ENCODE measurements at places on chromosomes 5 and 9.

GRCh38 chr5:168936511-168936910, 357.3 kb upstream of the PANK3 start:
- no peak for DNase-seq

DNA sequence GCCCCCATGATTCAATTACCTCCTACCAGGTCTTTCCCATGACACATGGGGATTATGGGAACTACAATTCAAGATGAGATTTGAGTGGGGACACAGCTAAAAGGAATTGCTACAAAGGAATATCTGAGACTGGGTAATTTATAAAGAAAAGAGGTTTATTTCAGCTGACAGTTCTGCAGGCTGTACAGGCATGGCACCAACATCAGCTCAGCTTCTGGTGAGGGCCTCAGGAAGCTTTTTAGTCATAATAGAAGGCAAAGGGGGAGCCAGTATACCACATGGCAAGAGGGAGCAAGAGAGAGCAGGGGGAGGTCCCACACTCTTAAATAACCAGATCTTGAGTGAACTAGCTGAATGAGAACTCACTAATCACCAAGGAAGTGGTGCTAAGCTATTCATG, 11.2 kb upstream of the ALDOB start:
- no peak for DNase-seq

DNA sequence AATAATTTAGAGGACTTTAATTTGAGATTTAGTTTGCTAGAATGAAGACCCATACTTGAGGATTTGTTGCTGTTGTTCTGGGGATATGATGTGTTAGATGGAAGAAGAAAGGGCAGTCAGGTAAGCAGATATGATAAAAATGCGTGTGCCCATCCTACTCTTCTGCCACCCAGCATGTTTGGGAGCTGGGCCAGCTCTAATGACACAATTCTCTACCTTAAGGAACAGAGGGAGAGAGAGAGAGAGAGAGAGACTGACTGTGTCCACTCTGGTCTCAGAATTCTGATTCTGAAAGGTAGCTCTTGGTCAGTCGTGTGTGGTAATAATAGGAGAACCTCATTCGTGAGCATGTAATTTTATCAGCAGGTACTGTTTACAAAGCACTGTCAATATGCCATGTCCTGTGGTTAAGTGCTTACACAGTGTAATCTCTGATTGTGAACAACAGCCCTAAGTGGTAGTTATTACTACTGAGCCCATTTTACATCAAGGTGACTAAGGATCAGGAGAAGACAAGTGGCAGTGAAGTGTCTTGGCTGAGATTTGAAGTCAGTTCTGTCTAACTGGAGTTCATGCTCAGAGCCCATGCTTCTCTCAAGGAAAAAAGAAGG, 307.4 kb upstream of the SEMA6A start:
- DNase-seq: no peak

- DNase-seq: no peak
These were observed 254.9 kb upstream of the SMC2 start for GRCh38 chr9:103839197-103839596.

DNA sequence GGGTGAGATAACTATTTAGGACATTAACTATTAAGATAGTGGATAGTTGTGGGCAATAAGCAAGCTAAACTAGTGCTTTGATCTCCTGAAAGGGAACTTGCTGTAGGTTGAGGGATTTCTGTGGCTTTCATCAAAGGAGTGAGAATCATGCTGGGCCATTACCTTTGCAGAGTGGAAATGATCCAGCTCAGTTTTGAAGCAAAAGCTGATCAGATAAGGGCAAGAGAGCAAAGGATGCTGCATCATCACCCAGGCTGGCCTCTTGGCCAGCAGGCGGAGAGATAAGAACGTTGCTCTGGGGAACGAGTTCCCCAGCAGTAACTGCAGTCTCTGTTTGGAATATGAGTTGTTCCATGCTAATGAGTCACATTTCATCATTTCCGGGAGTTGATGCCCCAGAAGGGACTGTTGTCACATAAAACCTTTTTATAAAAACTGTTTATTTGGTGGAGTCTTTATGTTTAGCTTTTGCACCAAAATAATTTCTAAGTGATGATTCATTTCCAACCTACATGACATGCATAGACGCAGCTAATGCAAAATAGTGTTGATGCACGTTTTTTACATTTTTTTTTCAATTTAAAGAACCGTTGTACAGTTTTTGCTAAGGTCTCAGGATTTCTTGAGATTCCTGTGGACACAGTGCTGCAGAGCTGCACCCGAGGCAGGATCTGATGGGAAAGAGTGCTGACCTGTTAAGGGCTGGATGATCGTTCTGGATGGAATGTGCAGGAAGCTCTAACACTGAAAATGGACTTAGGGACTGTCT, 99.3 kb downstream of the ACTBL2 start:
- no peak for DNase-seq

DNA sequence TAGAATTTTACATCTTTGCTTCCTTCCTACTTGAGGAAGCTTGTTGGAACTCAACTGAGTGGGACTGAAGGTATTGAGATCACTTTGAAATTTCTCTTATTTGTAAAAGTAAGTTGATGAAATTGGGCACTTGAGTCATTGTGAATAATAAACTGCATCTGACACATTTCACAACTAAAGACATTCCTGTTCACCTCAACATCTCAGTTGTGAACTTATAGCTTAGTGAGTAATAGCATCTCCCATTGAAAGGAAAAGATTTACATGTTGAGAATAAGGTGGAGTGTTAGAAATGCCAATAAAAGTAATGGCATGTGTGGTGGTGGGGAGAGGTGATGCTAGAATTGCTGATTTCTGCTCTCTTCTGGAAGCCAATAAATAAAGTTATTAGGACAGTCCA, 145.0 kb downstream of the SLC24A2 start:
- DNase-seq: no peak

DNA sequence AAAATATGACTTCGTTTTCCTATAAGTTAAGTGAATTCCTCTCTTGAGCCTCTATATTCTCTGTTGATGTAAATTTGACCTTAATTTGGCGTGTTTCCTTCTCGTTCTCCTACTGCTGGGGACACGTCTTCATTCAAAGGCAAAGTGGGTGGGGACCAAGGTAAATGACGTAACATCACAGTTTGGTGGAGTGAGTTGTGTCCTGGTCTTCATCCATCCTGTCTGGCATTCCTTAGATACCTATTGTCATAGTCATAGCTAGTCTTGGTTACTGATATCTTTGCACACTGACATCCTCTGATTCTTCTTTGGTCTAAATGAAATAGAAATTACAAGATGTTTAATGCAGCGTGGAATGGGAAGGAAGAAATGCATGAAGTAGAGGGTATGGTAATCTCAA, 108.5 kb downstream of the NNT start:
- no peak for DNase-seq

DNA sequence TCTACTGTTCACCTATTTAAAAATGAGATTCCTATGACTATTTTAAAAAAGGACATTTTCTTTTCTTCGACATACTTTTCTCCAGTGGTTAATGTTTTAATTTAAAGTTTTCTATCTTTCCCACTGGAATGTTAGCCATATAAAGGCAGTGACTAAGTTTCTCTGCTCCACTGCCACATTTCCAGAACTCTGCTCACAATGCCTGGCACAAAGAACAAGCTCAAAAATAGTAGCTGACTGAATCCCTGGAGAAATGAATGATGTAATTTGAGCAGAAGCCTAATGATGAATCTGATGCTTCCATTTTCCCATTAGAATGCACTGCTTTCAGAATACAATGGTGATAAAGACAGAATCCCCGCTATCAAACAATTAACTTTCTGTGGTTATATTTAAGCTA, 817.8 kb downstream of the MTRR start:
- DNase-seq: no peak

- DNase-seq: no peak
These were observed 95.8 kb upstream of the DAP start for GRCh38 chr5:10856683-10857337.

- no peak for DNase-seq
These were observed 8.2 kb upstream of the ELL2 start for GRCh38 chr5:95969651-95970358.

GRCh38 chr5:92939428-92939827, 641.6 kb downstream of the NR2F1-AS1 start:
- no peak for DNase-seq

DNA sequence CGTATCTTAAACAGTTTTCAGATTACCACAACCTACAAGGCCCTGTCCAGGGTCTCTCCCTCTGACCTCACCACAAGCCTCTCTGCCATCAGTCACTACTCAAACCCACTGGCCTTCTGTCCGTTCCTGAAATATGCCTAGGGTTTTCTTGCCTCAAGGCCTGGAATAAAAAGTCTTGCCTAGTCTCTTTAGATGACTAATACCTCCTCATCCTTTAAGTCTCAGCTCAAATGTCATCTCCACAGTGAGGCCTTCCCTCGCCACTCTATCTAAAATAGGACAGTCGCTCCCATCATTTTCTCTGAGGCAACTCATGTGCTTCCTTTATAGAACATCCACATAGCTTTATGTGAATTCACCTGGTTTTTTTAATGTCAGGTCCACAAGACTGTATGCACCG, 5.2 kb downstream of the DENND1A start:
- DNase-seq: no peak

GRCh38 chr5:33934176-33934575, 2.0 kb upstream of the RXFP3 start:
- DNase-seq: no peak

- no peak for DNase-seq
These were observed 71.5 kb downstream of the ACER2 start for GRCh38 chr9:19480345-19480744.

- no peak for DNase-seq
These were observed 505.1 kb downstream of the CETN3 start for GRCh38 chr5:89904442-89904841.

All from CD8-positive, alpha-beta memory T cell (primary cell).